H4 (cell line): ENCODE measurements at places on chromosomes 12 and 14.

DNA sequence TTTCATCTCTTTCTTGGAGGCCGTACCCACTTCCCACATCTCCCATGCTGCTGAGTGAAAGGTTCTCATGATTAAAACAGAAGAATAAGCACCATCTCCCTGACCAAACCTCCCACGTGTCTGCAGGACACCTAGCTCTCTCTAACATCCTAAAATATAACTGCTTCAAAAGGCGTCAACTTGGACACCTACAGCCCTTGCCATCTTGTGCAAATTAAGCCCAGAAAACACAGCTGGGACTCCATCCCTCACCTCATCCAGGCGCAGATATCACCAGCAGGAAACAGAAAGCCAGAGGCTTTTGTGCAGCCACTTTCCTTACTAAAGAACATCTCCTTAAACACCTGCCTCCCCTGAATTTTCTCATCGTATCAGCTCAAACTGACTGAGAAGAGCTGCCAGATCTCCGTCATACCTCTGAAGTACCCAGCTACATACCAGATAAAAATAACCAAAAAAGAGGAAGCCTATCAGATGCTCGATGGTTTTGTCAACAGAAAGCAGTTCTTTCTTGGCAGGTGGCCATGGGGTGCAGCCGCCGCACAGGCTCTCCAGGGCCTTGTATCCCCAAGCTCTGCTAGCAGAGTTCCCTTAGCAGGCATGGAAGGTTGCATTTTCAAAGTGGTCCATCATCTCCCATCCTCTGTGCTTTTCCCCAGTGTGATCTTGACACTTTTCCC, 28.8 kb downstream of the MAP3K9 start:
- DNase-seq = no peak

DNA sequence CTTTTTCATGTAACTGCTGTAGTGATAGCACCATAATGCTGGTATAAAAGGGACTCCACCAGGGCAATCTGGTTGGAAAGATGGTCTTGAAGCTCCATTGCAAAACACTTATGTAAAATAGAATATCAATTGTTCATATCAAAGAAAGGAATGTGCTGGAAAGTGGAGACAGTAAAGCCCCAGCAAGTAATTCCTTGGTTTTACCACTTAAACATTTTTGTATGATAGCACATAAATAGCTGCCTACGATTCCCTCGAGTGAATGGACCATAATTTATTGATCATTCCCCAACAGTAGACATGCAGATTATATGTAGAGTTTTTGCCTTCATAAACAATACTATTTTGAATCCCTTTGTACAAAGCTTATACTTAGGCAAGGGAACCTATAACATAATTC, 275.4 kb downstream of the PAWR start:
- no peak for DNase-seq

- DNase-seq = no peak
Measured at GRCh38 chr14:72617391-72618031, 276.4 kb downstream of the DPF3 start.

DNA sequence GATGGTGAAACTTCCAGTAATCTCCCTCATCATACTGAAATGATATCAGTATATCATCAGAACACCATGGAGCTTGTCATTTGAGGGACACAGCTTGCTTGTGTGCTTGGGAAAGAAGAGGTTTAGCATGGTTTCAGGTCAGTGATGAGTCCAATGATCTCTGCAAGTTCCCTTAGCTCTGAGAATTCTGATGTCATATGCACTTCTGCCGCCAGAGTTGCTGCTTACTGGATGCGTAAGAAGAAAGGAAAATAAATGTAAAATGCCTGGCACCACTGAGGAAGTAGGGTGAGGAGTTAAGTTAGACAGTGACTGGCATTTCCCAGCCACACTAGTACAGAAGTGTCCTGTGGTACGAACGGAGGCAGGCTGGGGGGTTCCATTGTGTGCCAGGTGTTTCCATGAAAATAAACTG, 22.6 kb downstream of the PRKCH start:
- DNase-seq = no peak

DNA sequence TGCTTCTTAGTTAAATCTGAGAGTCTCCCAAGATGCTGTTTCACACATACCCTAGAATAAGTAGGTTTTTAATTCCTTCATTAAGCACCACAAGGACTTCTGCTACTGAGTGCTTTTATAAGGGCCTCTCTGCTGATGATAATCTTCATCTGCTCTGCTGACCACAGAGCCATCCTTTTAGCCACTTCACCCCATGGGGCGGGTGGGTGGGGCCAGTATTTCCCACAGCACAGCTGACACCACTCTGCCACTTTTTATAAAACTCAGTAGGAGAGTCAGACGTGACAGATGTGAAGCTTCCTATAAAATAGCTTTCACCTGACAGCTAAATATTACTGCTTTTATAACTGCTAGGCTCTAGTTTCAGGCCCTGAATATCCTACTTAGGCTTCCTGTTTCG, 20.3 kb downstream of the FCF1 start:
- no peak for DNase-seq
